ENCODE measurements at places on chromosomes 3 and 15.

DNA sequence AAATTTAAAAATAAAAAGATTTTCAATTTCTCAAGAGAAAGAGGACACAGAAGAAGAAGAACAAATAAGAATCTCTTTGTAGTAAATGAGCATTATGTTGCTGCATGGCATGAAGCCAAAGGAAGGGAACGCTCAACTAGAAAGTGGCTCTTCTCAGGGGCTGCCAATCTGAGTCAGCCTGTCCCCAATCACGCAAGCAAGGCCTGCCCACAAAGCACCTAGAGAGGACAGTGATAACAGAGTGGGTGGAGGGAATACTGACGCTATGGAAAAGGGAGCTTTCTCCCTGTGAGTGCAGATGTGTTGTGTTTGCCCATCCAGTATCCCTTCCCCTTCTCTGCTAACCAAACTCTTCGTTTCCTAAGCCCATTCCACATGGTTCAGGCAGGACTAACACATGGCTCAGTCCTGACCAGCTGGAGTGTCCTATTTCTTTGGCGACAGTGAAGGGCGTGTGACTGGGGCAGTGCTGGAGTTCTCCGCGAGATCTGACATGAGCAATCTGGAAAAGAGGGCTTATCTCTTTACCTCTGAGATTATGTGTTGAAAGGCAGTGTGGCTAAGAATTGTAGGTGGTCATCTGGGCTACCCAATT lies 14.2 kb downstream of the FBN1 start:
- H3K4me1 ChIP-seq: peaks cover 67% of the 10 kb centered on the region
- H3K27me3 ChIP-seq: no peaks in the 10 kb centered on the region
- H3K27ac ChIP-seq: no peak overlapping the region
- H3K4me3 ChIP-seq: no peak overlapping the region
- peaks cover 54% of the 10 kb centered on the region for H3K36me3 ChIP-seq

GRCh38 chr3:4754180-4755086 lies 224.8 kb upstream of the BHLHE40 start:
- H3K4me3 ChIP-seq: no peak overlapping the region
- H3K27me3 ChIP-seq: no peaks in the 10 kb centered on the region
- DNase-seq: no peak
- no peak overlapping the region for H3K27ac ChIP-seq

DNA sequence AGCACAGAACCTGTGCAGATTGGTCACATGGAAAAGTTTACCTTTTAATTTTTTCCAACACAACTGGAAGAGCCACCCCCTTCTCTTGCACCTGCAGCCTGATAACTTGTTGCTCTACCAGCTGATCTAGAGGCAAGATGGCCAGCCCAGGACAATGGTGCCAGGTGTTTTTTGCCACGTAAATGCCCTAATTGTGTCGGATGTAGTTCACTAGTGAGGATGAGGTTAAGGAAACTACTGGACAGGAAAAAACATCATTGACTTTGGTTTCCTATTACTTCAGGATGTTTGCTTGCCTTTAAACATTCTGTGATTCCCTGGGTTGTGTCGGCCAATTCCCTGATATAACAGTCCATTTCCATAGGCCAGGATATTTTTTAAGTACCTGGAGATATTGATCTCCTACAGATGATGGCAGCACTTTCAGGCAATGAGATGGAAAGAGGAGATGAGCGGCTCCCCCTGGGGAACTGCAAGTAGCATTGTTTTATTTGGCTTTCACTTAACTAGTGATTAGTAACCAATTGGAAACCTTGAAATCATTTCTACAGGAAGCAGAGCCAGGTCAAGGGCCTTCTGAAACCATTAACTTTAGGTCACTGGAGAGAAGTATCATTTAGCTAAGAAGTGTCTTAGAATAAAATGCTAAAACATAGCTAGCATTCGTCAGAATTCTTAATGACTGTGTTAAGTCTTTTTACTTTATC lies 72.5 kb downstream of the OSBPL10 start:
- no peak overlapping the region for H3K4me3 ChIP-seq
- H3K27ac ChIP-seq: no peak overlapping the region
- H3K27me3 ChIP-seq: no peaks in the 10 kb centered on the region
- H3K36me3 ChIP-seq: no peaks in the 10 kb centered on the region
- no peak for DNase-seq
- H3K4me1 ChIP-seq: no peaks in the 10 kb centered on the region

GRCh38 chr3:167691366-167691765 lies 37.6 kb upstream of the WDR49 start:
- DNase-seq: no peak
- peaks cover 61% of the 10 kb centered on the region for H3K36me3 ChIP-seq
- H3K27ac ChIP-seq: no peak overlapping the region
- no peaks in the 10 kb centered on the region for H3K27me3 ChIP-seq
- no peaks in the 10 kb centered on the region for H3K4me1 ChIP-seq

- peak; percentile 11 for DNase-seq
- H3K4me1 ChIP-seq: no peaks in the 10 kb centered on the region
- no peak overlapping the region for H3K27ac ChIP-seq
- H3K36me3 ChIP-seq: no peaks in the 10 kb centered on the region
- H3K4me3 ChIP-seq: peak overlapping the region; percentile 57
Observed at GRCh38 chr3:180036092-180036670, 556 bp downstream of the PEX5L start.

DNA sequence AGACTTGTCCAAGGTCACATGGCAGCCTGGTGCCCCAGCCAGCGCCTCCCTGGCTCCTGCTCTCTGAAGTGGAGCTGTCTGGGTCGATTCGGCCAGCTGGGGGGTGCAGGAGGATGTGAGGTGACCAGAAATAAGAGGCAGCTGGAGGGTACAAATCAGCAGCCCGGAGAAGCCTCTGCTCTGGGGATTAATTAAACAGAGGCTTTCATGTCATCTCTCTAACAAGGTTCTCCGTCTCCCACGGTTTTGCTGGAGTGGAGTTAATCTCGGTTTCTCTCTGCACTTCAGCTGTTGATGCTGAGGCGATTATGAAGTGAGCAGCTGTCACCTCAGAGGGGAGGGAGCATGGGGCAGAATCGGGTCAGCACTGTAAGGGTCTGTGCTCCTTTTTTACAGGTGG lies 236.8 kb downstream of the TLE3 start:
- no peaks in the 10 kb centered on the region for H3K27me3 ChIP-seq
- no peak for DNase-seq
- no peak overlapping the region for H3K4me3 ChIP-seq
- H3K4me1 ChIP-seq: peaks cover 14% of the 10 kb centered on the region
- no peak overlapping the region for H3K27ac ChIP-seq

- H3K36me3 ChIP-seq: no peaks in the 10 kb centered on the region
- peak; percentile 71 for DNase-seq
- H3K4me1 ChIP-seq: no peaks in the 10 kb centered on the region
Observed at GRCh38 chr15:26867200-26868007, 542 bp downstream of the GABRA5 start.

DNA sequence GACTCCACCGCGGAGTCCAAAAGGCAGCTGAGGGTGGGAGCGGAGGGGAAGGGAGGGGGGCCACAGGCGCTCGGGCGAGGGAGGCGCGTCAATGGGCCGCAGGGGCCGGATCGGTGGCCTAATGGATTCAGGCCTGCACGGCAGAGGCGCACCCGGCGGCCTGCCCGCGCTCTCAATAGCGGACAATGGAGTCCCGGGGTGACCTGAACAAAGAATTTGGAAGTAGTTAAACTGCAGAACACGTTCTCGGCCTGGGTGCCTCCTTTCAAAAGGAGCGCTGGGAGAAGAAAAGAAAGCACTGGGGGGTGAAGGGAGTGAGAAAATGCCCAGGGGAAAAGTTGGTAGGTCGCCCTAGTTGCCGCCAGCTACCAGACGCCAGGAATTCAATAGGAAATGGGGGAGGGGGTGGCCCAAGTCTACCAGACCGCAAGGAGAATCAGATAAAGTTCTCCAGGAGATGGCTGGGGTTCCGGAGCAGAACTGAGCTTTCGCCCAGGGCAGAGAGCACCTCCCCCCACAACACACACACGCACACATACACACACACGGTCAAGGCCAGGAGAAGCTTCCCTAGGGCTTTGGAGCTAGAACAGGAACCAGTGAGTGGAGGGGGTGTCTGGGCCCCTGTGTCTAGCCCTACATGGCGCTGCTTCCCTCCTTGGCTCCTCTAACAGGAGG lies 25.8 kb upstream of the POLG start:
- H3K27me3 ChIP-seq: peaks cover 45% of the 10 kb centered on the region
- H3K4me3 ChIP-seq: no peak overlapping the region
- no peak for DNase-seq
- H3K27ac ChIP-seq: no peak overlapping the region

GRCh38 chr3:106241593-106241992 lies 372.8 kb upstream of the CBLB start:
- no peak overlapping the region for H3K4me3 ChIP-seq
- H3K36me3 ChIP-seq: no peaks in the 10 kb centered on the region
- DNase-seq: no peak

Data from SK-N-SH (cell line).